ENCODE measurements at places on chromosomes 11 and 22.

- DNase-seq = no peak
- H3K27me3 ChIP-seq = peaks cover 3% of the 10 kb centered on the region
- H3K4me1 ChIP-seq = no peaks in the 10 kb centered on the region
- H3K27ac ChIP-seq = no peak overlapping the region
- no peak overlapping the region for H3K4me3 ChIP-seq
- H3K36me3 ChIP-seq = no peaks in the 10 kb centered on the region
Measured at GRCh38 chr11:30608534-30608933, 22.4 kb upstream of the MPPED2 start.

- no peaks in the 10 kb centered on the region for H3K4me1 ChIP-seq
- no peak overlapping the region for H3K4me3 ChIP-seq
- no peak overlapping the region for H3K27ac ChIP-seq
- peaks cover 5% of the 10 kb centered on the region for H3K27me3 ChIP-seq
Measured at GRCh38 chr11:119640541-119640940, 88.5 kb downstream of the NECTIN1 start.

GRCh38 chr11:43825217-43825816 lies 55.3 kb upstream of the ALKBH3 start:
- no peak overlapping the region for H3K4me3 ChIP-seq
- no peaks in the 10 kb centered on the region for H3K4me1 ChIP-seq
- H3K27ac ChIP-seq = no peak overlapping the region

DNA sequence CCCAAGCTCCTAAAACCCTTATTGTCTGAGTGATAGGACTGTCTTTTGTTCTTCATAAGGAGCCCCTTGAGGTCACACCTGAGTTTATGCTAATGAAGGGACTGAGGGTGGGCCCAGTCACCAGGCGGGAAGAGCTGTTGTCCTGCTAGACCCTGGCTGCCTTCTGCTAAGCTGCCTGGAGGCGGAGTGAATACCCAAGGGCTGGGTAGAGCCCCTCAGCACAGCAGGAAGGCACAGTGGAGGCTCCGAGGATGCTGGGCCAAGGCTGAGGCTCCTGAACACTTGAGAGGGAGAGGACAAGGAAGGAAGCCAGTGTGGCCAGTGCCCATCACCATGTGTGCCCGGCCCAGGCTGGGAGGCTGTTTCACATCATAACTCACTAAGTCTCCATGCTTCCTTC lies 4.8 kb upstream of the PHF21B start:
- peaks cover 11% of the 10 kb centered on the region for H3K27me3 ChIP-seq
- no peak for DNase-seq
- peaks cover 10% of the 10 kb centered on the region for H3K4me1 ChIP-seq
- no peak overlapping the region for H3K27ac ChIP-seq

DNA sequence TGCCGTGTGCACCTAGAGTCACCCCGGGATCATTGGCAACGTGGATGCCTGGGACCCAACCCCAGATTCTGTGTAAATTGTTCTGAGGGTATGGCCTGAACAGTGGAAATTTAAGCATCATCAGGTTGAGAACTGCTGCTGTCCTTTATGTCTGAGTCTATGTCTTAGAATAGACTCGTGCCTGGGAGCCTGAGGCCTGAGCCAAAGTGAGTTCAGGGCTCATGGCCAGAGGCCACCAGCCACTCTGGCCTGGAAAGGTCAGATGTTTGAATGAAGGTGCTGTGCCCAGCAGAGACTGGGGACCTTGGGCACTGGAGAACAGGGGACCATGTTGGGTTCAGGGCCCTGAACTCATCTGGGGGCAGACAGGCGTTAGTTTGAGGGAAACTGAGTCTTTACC lies 91.1 kb downstream of the MYO18B start:
- H3K36me3 ChIP-seq = no peaks in the 10 kb centered on the region
- no peak for DNase-seq
- no peaks in the 10 kb centered on the region for H3K4me1 ChIP-seq
- H3K27ac ChIP-seq = no peak overlapping the region
- H3K27me3 ChIP-seq = no peaks in the 10 kb centered on the region

DNA sequence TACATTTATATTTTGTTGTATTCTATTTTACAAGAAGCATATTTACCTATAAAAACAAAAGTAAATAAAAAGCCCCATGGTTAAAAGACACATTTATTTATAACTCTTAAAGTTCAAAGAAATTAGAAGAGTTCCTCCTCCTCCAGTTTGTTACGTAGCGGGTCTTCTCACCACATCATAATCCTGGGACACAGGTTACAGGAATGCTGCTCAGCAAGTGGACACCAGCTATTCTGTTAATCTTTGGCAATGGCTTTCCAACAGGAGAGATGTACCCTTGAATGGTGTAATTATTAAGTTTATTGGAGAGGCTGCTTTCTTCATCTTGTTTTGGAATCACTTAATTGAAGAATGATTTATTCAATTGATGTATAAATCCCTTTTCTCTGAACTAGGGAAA lies 19.6 kb upstream of the CAT start:
- H3K4me3 ChIP-seq = no peak overlapping the region
- no peak overlapping the region for H3K27ac ChIP-seq
- no peaks in the 10 kb centered on the region for H3K36me3 ChIP-seq

DNA sequence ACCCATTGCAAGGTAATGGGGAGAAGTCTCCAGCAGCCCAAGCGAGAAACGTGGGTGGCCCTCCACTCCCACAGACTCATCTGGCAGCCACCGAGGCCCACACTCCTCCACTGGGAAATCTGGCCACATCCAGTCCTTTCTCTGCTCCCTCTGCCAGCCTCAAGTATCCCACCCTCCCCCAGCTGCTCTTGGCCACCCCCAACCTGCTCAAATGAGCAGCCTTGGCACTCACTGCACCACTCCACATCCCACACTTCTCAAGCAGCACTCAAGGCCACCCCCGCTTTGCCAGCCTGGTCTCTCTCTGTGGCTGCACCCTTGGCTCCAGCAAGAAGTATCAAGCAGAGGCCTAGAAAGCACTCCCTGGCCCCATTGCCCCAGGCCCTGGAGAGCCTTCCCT lies 28.2 kb downstream of the SLC22A12 start:
- no peak overlapping the region for H3K27ac ChIP-seq
- no peak for DNase-seq
- no peaks in the 10 kb centered on the region for H3K27me3 ChIP-seq
- no peak overlapping the region for H3K4me3 ChIP-seq
- no peaks in the 10 kb centered on the region for H3K36me3 ChIP-seq
- no peaks in the 10 kb centered on the region for H3K4me1 ChIP-seq

GRCh38 chr11:29448246-29448877 lies 568.5 kb downstream of the KCNA4 start:
- H3K4me1 ChIP-seq = no peaks in the 10 kb centered on the region
- H3K4me3 ChIP-seq = no peak overlapping the region
- no peak for DNase-seq
- H3K27me3 ChIP-seq = no peaks in the 10 kb centered on the region

- H3K27ac ChIP-seq = no peak overlapping the region
- peaks cover 10% of the 10 kb centered on the region for H3K27me3 ChIP-seq
- no peaks in the 10 kb centered on the region for H3K36me3 ChIP-seq
- H3K4me1 ChIP-seq = peaks cover 25% of the 10 kb centered on the region
Measured at GRCh38 chr11:64265176-64266160, 14.1 kb downstream of the PLCB3 start.

GRCh38 chr22:39480557-39480956 lies 21.5 kb upstream of the MIEF1 start:
- no peak for DNase-seq
- no peaks in the 10 kb centered on the region for H3K36me3 ChIP-seq
- no peak overlapping the region for H3K27ac ChIP-seq
- H3K27me3 ChIP-seq = peaks cover 4% of the 10 kb centered on the region
- H3K4me1 ChIP-seq = no peaks in the 10 kb centered on the region
- H3K4me3 ChIP-seq = no peak overlapping the region
